Hematopoietic multipotent progenitor cell treated with erythropoietin and hydrocortisone succinate and interleukin-3 and kit ligand, for 17 days (in vitro differentiated cells): ENCODE measurements at places on chromosomes 16 and 17.

DNA sequence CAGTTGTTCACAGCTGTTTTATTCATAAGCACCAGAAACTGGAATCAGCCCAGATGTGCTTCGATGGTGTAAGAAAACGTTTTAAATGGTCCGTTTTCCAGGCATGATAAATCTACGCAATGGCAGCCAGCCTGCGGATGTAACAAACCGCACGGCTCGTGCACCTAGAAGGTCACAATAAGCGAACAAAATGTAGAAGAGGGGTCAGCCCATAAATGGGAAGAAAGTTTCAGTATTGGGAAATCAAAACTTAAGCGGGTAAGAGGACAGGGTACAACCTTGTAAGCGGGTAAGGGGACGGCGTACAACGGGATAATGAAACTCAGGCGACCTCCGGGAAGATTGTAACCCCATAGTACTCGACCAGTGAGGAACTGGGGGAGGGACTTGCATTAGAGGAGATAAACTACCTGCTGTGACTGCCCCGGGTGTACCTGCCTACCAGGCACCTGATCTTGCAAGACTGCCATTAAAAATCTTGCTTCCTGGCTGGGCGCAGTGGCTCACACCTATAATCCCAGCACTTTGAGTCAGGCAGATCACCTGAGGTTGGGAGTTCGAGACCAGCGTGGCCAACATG is 66.6 kb downstream of the ANKRD11 start:
- DNase-seq = no peak

GRCh38 chr16:2716948-2717347 is 3.1 kb downstream of the PRSS27 start:
- no peak for DNase-seq

- no peak for DNase-seq
Observed at GRCh38 chr17:1002412-1002753, 5.5 kb downstream of the TIMM22 start.

DNA sequence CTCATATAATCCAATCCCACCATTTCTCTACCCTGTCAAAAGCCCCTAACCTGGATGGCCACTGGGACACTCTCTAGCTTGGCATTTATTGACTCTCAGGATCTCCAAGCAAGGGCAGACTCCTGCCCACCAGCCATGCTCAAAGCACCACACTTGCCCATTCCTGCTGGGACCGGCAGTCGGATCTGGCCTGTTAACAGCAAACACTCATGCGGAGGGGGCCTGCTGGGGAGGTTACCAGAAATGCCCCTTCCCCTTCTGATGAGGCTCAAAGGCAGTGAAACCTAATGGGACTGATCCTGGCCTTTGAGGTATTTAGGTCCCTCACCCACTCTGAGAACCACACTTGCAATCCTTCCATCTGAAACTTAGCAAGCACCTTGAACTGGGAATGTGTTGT is 6.5 kb upstream of the CCL1 start:
- no peak for DNase-seq

- DNase-seq = no peak
Observed at GRCh38 chr16:80041410-80041809, 440.9 kb upstream of the MAF start.

DNA sequence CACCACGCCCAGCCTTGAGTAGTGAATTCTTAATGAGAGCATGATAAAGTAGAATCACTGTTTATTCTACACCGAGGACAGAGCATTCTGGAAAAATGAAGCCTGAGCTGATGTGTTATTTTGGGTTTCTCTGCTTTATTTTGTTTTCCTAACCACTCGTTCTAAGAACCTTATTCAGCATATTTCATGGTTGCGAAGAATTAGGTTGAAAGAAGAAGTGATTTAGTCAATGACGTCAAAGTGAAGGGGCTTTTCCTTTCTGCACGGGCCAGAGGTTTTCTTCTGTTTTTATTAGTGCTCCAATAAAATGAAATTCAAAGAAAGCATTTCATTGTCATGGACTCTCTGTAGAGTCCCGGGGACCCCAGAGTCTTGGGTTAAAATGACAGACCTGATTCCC is 178.5 kb downstream of the MAF start:
- DNase-seq = no peak

- no peak for DNase-seq
Observed at GRCh38 chr17:1045456-1045855, 48.5 kb downstream of the TIMM22 start.

DNA sequence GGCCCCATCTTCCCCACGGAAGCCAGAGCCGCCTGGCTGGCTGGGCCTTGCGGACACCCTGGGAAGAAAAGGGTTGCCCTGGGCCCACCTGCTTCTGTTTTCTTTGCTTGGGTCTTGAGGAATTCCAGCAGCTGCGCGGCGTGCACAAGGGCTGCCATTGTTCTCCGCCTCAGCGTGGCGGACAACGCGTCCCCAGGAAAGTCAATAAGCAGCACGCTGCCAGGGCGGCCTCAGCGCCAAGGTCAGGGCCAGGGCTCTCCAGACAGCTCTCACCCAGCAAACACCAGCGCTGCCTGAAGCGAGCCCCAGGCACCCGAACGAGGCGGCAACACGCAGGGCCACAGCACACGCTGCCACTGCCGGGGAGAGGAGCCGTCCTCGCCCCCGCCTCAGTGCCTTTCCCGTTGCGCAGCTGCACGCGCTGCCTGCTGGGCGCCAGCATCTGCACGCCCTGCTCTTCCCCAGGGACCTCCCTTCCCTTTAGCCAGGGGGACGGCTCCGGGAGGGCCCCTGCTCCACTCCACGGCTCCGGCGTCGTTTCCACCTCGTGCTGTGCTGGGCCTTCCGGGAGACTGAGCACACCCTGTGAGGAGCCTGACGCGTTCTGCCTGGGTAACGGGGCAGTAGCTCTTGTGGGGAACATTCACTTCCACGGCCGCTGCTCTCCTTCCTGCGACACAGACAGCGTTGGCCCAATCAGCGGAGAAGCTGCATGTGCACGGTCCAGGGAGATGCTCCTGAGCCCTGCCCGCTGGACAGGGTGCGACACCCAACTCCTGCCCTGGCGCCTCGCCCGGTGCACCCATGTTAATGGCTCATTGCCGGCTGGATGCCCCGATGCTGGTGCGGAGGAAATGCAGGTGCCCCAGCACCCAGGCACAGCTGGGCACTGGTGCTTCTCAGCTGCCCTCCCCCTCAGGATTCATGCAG is 57.8 kb downstream of the LMF1 start:
- no peak for DNase-seq

- DNase-seq = no peak
Observed at GRCh38 chr17:40556198-40556661, 9.0 kb downstream of the CCR7 start.

- DNase-seq = no peak
Observed at GRCh38 chr16:75482434-75483205, 12.6 kb downstream of the CHST6 start.

- no peak for DNase-seq
Observed at GRCh38 chr17:15951368-15952047, 6.6 kb downstream of the ADORA2B start.

- DNase-seq = no peak
Observed at GRCh38 chr16:77043076-77043475, 147.9 kb upstream of the MON1B start.

GRCh38 chr16:2150418-2151187 is 2.2 kb downstream of the RAB26 start:
- DNase-seq = no peak

DNA sequence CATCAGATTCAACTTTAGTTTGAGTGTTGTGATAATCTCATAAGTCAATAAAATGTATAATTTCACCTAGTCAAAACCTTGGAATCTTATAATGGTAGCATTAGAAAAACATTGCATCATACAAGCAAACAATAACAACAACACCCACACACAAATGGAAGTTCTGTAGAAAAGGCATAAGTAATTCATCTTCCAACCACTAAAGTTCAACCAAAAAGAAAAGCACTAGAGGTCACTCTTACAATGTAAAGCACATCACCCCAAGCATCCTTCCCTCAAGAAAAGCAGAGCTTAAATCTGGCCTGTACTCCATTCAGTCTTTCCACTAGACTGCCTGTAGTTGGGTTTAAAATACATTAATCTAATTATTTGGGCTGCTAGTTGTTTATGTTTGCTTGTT is 1.8 kb downstream of the CNTNAP4 start:
- no peak for DNase-seq

- no peak for DNase-seq
Observed at GRCh38 chr16:12685806-12686205, 117.9 kb downstream of the CPPED1 start.

DNA sequence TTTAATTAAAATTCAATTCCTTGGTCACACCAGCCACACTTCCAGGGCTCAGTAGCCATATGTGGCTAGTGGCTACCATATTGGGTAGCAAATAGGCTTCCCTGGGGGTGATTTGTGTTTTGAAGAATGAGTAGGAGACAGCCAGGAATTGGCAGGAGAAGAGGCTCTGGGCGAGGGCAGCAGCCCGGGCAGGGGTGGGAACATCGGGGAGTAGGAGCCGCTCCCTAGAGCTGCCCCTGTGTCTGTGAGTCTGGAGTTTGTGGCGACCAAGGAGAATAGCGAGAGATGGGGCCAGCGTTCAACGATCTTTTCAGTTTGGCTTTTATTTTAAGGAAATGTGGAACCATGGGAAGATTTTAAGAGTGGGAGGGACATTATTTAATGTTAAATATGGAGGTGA is 81.7 kb downstream of the WIPI1 start:
- no peak for DNase-seq

DNA sequence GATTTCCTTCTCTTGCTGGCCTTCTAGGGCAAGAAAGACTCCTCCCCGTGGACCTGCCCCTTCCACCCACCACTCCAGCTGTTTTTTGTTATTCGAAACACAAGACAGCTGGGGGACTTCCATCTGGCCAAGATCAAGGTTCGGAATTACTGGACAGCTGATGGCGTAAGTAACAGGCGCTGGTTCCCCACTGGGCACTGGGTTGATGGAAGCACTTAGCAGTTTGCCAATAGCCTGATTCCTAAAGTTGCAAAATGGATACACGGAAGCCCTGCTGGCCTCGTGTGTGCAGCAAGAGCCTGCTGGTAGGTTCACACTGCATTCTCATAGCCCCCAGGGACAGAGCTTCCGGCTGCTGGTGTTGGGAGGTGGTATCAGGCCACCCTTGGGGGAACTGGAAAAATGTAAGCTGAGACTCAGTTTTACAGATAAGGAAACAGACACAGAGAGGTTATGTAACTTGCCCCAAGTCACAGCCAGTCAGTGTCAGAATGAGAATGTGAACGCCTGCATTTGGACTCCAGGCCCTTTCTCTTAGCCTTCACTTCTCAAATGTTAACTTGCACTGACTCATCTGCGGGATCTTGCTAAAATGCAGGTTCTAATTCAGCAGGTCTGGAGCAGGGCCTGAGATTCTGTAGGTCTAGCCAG is 171.7 kb downstream of the KATNIP start:
- DNase-seq = no peak

DNA sequence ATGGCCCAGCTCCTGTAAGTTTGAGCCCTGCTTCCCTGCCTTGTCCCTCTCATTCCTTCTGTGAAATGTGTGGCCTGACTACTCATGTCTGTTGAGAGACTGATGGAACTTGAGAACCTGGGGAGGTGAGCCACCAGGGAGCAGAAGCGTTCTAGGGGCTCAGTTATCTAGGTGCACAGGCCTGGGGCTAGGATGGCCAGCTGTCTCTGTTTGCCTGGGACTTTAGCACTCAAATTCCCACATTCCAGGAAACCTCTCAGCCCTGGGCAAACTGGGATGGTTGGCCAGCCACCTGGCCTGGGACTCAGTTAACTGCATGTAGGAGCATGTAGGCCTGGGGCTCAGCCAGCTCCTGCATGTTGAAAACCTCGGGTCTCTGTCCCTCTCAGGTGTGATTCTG is 9.3 kb upstream of the EPN3 start:
- DNase-seq = no peak

DNA sequence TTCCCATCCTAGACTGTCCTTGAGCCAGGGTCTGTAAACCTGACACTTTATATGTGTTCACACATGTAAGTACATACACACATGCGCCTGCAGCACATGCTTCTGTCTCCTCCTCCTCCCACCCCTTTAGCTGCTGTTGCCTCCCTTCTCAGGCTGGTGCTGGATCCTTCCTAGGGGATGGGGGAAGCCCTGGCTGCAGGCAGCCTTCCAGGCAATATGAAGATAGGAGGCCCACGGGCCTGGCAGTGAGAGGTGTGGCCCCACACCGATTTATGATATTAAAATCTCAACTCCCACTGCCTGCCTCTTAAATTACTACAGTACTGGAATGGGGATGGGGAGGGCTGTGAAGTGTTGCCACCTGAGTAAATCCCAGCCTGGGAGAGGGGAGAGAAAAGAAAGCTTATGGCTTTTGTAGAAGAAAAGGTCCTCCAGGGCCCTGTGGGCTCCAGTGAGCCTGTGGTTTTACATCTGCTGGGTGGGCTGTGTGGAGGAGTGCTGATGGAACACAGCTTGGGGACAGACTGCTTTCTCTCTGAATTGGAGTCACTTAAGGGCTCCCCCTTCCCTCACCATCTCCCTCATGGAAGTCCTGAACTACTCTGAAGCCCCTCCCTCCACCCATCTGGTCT is 990 bp upstream of the WNK4 start:
- no peak for DNase-seq

DNA sequence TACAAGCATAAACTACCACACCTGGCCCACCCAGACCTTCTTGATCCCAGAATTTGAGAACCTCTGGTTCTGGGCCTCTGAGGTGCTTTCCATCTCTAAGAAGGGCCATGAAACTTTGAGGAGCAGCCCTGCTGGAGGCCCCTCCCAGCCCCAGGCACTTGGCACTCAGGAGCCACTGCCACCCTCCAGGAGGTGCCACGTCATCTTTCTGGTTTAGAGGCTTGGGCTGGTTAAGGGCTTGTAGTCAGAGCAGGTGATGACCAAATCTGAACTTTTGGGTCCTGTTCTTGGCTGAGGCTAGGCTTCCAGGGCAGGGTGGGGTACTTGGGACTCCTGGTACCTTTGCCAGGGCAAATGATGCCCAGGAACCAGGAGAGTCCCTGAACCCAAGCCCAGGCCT is 13.8 kb upstream of the DLX4 start:
- no peak for DNase-seq
